AG20443 (cell line): ENCODE measurements at places on chromosomes 16 and 17.

GRCh38 chr17:32277284-32277683 lies 11.7 kb downstream of the RHBDL3 start:
- peak; percentile 77 for DNase-seq

GRCh38 chr17:64615028-64615677 lies 47.0 kb downstream of the SMURF2 start:
- peak; percentile 62 for DNase-seq

- no peak for DNase-seq
Measured at GRCh38 chr16:13120557-13120956, 219.2 kb downstream of the SHISA9 start.

DNA sequence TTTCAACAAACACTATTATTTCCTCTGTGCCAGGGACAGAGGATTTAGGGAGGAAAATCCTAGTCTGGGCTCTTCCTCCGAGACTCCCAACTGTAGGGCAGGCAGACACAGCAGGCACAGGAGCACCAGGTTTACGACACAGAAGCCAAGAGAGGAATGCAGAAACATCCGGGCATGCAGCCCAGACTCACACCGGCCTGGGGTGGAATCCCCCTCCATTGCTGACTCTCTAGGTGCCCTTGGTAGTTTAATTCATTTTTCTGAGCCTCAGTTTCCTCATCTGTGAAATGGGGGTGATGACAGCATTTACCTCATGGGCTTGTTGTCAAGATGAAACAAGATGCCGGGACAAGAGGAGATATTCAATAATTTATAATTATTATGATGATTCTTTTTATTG lies 14.9 kb downstream of the CA4 start:
- DNase-seq: no peak

GRCh38 chr16:85690469-85691064 lies 1.8 kb upstream of the GINS2 start:
- no peak for DNase-seq

DNA sequence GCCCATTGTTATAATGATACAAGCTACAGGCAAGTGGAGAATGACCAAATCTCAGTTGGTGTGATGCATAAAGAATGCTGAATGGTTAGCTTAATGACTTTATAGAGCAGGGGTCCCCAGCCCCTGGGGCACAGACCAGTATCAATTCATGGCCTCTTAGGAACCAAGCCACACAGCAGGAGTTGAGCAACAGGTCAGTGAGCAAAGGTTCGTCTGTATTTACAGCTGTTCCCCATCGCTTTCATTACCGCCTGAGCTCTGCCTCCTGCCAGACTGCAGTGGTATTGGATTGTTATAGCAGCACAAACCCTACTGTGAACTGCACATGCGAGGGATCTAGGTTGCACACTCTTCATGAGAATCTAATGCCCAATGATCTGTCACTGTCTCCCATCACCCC lies 114.0 kb upstream of the ZFHX3 start:
- DNase-seq: no peak
